ENCODE measurements at places on chromosomes 16 and 17. TPM values are rescaled to one million over a fixed set of nuclear protein-coding genes. Genes with fewer than 3 reads are reported as not detected.

- no peak for DNase-seq
These were observed 257.8 kb downstream of the CPPED1 start for GRCh38 chr16:12545792-12546342.

DNA sequence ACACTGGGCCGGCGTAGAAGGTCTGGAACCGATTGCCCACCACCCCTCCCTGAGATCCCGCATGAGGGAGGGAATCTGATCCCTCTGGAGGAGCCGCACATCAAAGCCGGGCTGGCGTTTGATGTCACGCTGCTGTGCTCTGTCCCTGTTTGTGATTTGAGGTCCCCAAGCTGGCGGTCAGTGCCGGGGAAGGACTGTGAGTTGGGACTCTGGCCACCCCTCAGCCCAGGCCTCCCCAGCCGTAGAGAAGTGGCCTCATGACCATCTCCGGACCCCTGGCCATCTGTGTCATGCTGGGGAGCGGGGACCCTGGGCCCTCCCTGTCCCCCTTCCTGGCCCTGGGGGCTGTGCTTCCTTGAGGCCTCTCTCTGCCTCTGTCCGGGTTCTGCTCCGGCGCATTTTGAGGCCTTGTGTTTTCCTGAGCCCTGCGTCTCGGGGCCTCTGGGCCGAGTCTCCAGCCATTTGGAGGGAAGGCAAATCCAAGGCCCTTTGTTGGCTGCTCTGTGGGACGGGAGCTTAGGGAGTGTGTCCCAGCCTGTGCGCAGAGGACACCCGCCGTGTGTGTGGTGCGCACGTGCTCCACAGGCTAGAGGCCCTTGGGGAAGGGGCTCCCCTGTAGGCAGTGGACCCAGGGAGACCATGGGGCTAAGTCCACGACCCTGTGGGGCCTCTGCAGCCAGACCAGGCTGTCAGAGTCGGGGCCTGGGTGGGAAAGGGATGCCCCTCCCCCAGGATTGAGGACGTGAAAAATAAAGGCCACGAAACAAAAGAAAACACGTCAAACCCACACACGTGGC lies 15.1 kb downstream of the ASPSCR1 start:
- DNase-seq, result no peak

- DNase-seq, result no peak
These were observed 1.4 kb downstream of the THUMPD1 start for GRCh38 chr16:20740007-20740883.

GRCh38 chr17:49585422-49586027 lies 9.9 kb downstream of the NXPH3 start:
- no peak for DNase-seq

- DNase-seq, result no peak
These were observed 45.3 kb downstream of the IL21R start for GRCh38 chr16:27447301-27447700.

DNA sequence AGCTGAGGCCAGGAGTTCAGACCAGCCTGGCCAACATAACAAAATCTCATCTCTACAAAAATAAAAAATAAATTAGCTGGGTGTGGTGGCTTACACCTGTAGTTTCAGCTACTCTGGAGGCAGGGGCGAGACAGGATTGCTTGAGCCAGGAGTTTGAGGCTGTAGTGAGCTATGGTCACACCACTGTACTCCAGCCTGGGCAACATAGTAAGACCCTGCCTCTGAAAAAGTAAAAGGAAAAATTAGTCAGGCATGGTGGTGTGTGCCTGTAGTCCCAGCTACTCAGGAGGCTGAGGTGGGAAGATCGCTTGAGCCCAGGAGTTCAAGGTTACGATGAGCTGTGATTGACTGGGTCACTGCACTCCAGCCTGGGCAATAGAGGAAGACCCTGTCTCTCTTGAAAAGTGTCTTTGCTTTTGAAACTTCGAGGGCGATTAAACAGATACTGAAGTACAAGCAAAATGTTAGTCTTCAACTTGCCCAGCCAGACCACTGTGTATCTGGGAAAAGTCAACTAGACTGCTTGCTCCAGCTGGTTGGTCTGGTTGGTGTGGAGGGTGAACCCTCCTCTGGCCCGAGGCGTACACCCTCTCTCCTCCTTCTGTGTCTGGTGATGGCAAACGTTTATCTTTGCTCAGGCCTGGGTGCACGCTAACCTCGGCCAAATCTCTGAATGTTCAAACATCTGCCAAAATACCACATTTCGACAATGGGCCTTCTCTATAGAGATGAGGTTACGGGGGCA lies 174.9 kb downstream of the RAB11FIP4 start:
- DNase-seq, result no peak

The SCGB1C2 gene
- not detected for total RNA-seq

DNA sequence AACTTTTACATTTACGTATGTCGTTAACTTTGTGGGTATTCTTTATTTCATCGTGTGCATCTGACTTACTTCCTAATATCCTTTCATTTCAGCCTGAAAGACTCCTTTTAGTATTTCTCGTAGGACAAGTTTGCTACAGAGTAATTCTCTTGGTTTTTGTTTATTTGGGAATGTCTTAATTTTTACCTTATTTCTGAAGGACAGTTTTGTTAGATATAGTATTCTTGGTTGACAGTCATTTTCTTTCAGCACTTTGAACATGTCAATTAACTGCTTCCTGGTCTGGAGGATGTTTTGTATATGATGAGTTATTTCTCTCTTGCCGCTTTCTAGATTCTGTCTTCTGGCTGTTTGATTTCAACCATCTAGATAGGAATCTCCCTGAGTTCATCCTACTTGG lies 109.2 kb upstream of the NACA2 start:
- no peak for DNase-seq

- no peak for DNase-seq
These were observed 5.4 kb downstream of the TNP2 start for GRCh38 chr16:11263737-11264136.

- no peak for DNase-seq
These were observed 52.5 kb upstream of the DHX40 start for GRCh38 chr17:59512844-59513385.

DNA sequence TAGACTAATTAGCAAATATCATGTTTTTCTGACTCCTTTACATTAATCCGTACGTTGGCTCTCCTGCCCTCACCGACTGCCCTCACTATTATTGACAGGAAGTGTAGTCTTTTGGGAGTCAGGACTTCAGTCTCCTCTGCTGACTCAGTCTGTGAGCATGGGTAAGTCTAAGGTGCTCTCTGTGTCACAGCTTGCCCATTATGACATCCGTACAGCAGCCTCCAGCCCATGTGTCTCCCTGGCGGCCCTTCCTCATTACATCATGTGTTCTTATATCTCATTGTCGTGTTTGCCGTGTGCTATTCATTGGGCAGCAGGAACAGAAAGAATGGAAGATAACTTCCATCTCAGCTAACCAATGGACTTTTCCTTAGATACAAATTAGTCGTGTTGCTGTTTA lies 77.5 kb downstream of the MRTFB start:
- no peak for DNase-seq

- no peak for DNase-seq
These were observed 8.5 kb downstream of the OSBPL7 start for GRCh38 chr17:47813077-47813476.

DNA sequence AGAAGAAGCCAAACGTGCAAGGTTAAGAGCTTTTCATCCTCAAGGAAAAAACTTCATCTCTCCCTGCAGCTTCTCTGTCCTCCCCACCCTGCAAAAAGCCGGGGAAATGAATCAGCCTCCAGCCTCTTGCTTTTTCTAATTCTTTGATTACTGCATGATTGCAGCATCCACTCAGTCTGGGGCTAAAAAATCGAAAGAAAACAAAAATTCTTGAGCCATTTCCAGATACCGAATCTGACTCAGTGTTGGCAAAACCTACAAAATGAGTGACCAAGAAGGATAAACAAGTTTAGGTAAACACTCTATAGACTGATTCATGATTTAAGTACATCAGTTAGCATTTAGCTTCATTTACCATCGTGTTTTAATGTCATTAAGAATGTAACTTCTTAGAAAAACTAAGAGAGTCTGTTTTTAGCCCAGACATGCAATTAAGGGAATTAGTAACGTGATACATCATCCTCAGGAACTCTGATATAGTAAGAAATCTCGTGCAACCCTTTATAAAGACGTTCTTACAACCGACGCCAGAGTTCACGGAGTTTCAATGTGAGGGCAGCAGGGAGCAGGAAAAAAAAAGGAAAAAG lies 287.3 kb upstream of the FOXF1 start:
- no peak for DNase-seq

- no peak for DNase-seq
These were observed 47.9 kb downstream of the GINS3 start for GRCh38 chr16:58440131-58440530.

DNA sequence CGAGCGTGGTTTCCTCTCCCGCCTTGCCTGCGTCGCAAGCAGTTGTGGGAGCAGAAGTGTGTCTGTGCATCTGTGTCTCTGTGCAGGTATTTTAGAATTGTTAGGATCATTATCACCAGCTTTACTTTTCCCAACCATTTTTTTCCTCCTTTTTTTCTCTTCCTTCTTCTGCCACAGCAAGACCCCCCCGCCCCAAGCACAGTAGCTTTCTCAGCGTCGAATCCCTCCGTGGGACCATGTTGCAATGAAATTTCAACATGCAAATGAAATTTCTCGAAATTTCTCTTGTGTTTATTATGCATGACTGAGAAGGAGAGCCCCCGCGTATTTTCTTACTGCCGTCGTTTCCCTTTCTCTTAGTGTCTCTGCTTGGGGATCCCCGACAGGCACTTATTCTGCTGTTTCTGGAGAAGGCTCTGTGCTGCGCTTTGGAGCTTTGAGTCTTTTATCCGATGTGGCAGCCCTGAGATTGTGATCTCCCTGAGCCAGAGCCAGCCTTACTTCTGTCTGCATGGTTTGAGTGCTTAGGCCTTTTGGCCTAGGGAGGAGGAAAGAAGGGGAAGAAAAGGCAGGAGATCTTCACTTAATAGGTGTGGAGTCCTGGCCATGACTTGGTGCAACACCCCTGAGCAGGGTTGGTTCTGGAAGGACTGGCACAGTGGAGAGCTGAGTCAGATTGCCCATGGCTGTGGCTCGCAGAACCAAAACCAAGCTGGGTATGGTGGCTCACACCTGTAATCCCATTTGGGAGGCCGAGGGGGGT lies 5.0 kb downstream of the ARMC7 start:
- no peak for DNase-seq

DNA sequence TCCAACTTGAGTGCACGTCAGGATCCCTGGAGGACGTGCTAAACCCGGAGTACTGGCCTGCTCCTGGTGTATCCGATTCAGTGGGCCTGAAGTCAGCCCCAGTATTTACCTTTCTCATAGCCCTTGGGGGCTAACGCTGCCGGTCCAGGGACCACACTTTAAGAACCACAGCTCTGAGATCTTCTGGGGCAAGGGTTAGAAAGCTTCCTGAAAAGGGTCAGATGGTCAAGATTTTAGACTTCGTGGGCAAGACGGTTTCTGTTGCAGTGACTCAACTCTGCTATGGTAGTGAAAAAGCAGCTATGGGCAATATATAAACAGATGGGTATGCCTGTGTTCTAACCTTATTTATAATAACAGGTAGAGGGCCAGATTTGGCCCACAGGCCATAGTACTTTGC lies 14.6 kb upstream of the USP10 start:
- no peak for DNase-seq

DNA sequence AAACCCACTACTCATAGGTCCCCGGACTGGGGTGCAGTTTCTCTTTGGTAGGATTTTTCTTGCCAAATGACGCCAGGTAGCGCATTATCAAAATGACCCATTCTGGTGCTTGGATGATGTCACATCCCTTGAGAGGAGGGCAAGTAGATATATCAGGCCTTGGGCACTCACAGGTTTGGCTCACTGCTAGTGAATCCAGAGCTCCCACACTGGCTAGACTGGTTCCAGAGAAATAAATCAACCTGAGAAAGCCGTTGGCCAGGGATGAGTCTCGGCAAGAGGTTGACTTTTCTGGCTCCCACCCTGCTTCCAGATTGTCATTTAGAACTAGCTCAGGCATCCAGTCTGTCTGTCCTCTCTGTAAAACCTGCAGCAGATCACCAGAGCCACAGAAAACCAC lies 188.4 kb upstream of the MAF start:
- DNase-seq, result no peak

- no peak for DNase-seq
These were observed 64.3 kb downstream of the MYH11 start for GRCh38 chr16:15792563-15792971.

GRCh38 chr16:78005881-78006280 lies 16.5 kb upstream of the CLEC3A start:
- DNase-seq, result no peak

The SPNS3 gene
- not detected for total RNA-seq

Data from Peyer's patch (tissue), 4 donors.